Smooth muscle cell of trachea (primary cell): ENCODE measurements at places on chromosomes 2 and 18. TPM values are rescaled to one million over a fixed set of nuclear protein-coding genes. Genes with fewer than 3 reads are reported as not detected.

Gene PHOSPHO2
- 1.8 and 4.1 TPM in 2 replicates for total RNA-seq

Gene GALNT5
- total RNA-seq: 62.3 and 81.0 TPM in 2 replicates

Gene MAB21L4
- not detected in 2 replicates for total RNA-seq

Gene CRYGC
- total RNA-seq: not detected in 2 replicates

Gene ECEL1
- not detected in 2 replicates for total RNA-seq

Gene SERPINB11
- not detected in 2 replicates for total RNA-seq

Gene TPRKB
- 8.1 and 41.6 TPM in 2 replicates for total RNA-seq

Gene FOXI3
- total RNA-seq: not detected in 2 replicates

Gene MAP3K19
- not detected in 2 replicates for total RNA-seq

Gene RAB27B
- 1.0 and 2.0 TPM in 2 replicates for total RNA-seq

Gene SERPINB3
- total RNA-seq: not detected in 2 replicates

Gene ADD2
- total RNA-seq: 0.29 TPM in 1 of 2 replicates, not detected in the other

Gene C1QL2
- not detected in 2 replicates for total RNA-seq

Gene UPP2
- under 0.01 TPM in 1 of 2 replicates, not detected in the other for total RNA-seq

Gene FBLN7
- total RNA-seq: 0.17 and 0.29 TPM in 2 replicates

Gene IL1RL1
- 0.33 and 0.44 TPM in 2 replicates for total RNA-seq

Gene MOCOS
- 5.5 and 13.7 TPM in 2 replicates for total RNA-seq

Gene SLC14A1
- total RNA-seq: 62.7 and 81.0 TPM in 2 replicates

Gene ANTXR1
- 39.4 and 45.7 TPM in 2 replicates for total RNA-seq

Gene NT5C1B
- total RNA-seq: not detected in 2 replicates

Gene NAT8
- total RNA-seq: not detected in 2 replicates

Gene TDRD15
- total RNA-seq: not detected in 2 replicates

Gene KCNJ3
- not detected in 2 replicates for total RNA-seq

Gene CENPA
- total RNA-seq: 0.99 and 21.4 TPM in 2 replicates

Gene TGFA
- 0.73 TPM in 1 of 2 replicates, not detected in the other for total RNA-seq

Gene ZBTB14
- total RNA-seq: 10.9 and 13.4 TPM in 2 replicates

Gene ASXL3
- 0.66 and 3.2 TPM in 2 replicates for total RNA-seq

Gene LYG2
- not detected in 2 replicates for total RNA-seq

Gene NEDD4L
- 4.9 and 15.4 TPM in 2 replicates for total RNA-seq

Gene HJURP
- total RNA-seq: 1.5 and 21.8 TPM in 2 replicates

Gene FLACC1
- total RNA-seq: 1.3 and 2.0 TPM in 2 replicates

Gene CYP27A1
- total RNA-seq: 19.1 and 53.1 TPM in 2 replicates

Gene FHL2
- 52.7 and 81.5 TPM in 2 replicates for total RNA-seq

Gene AQP12B
- 0.17 TPM in 1 of 2 replicates, not detected in the other for total RNA-seq

Gene ALPP
- total RNA-seq: under 0.01 TPM in 1 of 2 replicates, not detected in the other

Gene VWC2L
- total RNA-seq: not detected in 2 replicates

Gene FAM124B
- 0.44 TPM in 1 of 2 replicates, not detected in the other for total RNA-seq

Gene RGPD3
- total RNA-seq: 0.29 and 0.33 TPM in 2 replicates

Gene GPBAR1
- total RNA-seq: not detected in 2 replicates
